EL (cell line): ENCODE measurements at places on chromosomes 11 and 22.

DNA sequence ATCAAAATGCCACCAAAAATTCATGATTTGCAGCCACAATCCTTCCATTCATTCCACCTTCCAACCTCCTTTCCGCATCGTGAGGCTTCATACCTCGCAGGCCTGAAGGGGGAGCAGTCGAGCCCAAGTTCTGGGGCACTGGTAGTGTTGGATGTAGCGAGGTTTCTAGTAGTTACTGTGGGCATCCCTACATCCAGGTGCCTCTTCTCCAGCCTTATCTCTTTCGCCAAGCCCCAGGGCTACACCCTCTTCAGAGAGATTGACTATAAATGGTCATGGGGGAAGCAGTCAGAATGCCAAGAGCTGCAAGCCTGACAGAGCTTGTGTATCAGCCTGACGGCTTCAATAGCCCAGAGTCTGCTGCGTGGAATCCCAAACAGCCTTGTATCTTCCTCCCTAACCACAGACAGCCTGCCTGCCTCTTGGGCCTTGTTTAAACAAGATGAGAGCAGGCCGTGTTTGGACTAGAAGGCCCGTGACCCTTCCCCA lies 28.9 kb downstream of the CLMP start:
- peak; percentile 46 for DNase-seq

DNA sequence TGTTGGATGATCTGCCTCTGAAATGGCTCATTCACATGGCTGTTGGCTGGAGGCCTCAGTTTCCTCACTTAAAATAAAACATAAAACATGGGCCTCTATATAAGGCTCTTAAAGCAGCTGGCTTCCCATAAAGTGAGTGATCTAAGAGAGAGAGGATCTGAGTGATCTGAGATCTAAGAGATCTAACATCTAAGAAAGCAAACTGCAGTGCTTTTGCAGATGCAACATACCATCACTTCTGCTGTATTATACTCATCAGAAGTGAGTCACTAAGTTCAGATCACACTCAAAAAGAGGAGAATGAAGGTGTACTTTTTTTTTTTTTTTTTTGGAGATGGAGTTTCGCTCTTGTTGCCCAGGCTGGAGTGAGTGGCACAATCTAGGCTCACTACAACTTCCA lies 18.1 kb upstream of the HSPA8 start:
- DNase-seq: no peak

DNA sequence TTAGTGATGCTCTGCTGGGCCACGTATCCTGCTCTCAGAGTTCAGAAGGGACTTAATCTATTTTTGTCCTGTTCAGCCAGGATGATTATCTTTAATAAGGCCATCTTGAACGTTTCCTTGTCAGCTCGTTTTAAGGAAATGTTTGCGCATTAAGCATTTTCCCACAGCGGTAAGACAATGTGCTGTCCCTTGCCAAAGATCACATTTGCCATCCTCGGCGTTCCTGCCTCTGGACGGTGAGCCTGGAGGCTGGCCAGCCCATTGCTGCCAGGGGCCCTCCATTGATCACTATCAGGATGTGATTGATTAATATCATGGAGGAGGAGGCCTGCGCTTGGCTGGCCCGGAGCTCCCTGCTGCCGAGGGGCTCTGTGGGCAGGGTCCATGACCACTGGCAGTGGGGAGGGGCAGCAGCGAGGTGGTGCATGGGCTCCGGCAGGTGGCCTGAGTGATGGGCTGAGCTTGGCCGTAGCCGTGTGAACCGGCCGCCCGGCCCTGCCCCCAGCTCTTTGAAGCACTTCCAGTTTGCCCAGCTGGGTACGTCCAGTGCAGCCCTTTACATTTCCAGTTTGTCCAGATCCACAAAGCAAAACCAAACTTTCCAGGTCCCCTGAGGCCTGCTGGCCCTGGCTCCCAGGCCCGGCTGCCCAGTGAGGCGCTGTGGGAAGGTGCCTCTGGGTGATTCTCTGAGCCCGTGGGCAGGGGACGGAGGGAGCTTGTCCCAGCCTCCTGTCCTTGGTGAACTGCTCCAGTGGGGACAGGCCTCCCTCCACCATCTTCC lies 49.5 kb upstream of the SMIM38 start:
- DNase-seq: no peak

DNA sequence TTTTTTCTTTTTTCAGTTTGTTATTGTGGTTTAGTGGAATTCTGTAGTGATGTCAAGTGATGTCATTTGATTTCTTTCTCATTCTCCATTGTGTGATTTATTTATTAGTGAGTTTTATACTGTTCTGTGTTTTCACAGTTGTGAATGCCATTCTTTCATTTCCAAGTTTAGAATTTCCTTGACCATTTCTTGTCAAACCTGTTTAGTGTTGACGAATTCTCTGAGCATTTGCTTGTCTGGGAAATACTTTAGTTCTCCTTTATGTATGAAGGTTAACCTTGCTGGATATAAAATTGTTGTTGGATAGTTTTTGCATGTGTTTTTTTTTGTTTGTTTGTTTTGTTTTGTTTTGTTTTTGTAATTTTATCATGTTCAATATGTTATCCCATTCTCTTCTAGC lies 633.6 kb upstream of the FAT3 start:
- DNase-seq: no peak

DNA sequence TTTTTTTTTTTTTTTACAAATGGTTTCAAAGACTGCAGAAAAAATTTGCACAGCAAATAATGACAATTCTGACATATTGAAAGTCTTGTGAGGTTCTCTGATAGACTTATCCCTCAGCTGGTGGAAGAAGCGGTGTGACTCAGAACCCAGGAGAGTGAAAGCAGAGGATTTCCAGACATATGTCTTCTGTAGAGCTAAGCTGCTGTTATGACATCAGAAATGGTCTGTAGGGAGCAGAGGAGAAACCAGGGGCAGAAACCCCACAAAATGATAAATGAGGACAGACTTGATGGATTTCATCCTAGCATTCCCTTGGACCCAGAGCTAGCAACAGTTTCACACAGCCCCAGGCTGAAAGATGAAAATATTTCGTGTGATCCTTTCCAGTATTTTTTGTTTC lies 582.6 kb downstream of the METTL15 start:
- peak; percentile 35 for DNase-seq

DNA sequence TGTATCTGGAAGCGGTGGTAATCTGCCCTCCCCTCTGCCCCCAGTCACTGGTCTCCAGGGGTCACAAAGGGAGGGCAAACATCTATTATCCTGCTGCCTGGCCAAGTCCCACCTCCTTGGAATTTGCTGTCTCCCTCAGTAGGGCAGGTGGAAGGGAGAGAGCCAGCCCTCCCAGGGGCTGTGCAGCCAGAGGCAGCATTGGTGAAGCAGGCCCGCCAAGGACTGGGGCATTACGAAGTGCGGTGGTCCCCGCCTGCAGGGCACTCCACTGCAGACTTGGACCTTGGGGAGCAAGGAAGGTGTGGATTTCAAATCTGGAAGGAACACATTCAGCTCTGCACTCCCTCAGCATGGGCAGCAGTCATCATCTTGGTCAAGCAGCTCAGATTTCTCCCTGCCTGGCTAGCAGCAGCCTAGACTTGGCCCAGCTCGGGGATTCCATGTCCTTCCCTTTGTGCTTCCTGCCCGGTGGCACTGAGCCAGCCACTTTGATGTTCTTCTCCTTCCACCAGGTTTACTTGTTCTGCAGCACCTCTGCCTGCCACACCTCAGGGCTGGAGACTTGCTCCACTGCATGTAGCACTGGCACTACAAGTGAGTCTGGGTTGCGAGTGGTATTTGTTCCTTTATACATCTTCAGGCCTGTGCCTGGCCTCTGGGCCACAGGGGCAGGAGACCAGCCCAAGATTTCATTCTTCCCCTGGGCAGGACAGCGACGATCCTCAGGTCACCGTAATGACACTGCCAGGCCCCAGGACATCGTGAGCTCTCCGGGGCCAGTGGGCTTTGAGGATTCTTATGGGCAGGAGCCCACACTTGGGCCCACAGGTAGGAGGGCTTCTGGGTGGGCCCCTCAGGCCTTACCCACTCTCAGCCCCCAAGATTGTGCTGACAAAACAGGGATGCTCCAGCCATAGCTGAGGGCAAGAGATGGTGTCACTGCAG lies 7.4 kb downstream of the ZP1 start:
- DNase-seq: no peak

DNA sequence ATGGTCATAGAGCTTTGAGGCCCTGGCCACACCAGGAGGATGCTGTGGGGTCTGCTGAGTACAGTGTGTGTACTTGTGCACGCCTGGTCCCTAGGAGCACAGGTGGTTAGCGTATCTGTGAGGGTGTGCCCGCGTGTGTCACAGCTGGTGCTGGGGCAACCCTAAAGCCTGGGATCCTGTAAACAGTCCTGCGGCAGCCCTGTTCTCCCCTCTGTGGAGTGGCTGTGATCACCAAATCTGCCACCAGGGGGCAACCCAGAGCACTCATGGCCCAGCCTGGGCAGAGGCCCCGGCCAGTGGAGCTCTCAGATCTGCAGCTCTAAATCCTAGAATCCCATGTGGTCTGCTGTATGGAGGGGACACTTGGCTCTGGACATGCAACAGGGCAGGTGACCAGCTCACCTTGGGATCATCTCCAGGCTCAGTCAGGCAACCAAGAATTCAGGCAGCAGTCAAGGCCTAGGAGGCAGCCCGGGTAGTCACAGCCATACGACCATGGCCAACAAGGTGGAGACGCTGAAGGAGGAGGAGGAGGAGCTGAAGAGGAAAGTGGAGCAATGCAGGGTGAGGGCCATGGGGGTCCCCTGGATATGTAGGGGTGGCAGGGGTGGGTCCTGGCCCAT lies 3.9 kb downstream of the SH3BP1 start:
- DNase-seq: peak; percentile 72

- DNase-seq: no peak
These were observed 11.4 kb downstream of the SEC14L6 start for GRCh38 chr22:30535182-30535581.

- no peak for DNase-seq
These were observed 9.2 kb upstream of the KCNE3 start for GRCh38 chr11:74476536-74476935.

- DNase-seq: no peak
These were observed 1.8 kb upstream of the RAB3IL1 start for GRCh38 chr11:61918938-61919704.

GRCh38 chr11:74278721-74279161 lies 32.7 kb downstream of the P4HA3 start:
- peak; percentile 96 for DNase-seq

DNA sequence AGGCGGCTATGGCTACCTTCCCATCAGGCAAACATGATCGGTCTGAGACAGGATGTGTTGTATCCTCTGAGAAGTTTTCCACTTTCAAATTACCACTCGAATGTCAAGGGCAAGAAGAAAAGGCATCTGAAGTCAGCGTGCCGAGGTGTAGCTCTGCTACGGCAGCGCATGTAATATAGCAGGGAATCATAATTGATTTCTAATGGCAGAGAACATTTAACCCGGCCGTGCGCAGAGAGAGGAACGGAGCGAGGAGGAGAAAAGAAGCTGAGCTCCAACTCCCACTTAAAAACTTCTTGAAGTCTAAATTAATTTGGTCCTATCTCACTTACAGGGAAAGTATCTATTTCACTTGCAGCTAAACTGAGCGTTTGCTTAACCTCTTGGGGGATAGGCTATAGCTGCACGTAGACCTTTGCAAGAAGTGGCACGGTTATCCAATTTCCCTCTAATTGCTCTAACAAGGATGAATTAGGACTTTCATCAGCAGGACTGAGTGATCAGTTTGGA lies 137.3 kb upstream of the KIRREL3 start:
- DNase-seq: no peak

DNA sequence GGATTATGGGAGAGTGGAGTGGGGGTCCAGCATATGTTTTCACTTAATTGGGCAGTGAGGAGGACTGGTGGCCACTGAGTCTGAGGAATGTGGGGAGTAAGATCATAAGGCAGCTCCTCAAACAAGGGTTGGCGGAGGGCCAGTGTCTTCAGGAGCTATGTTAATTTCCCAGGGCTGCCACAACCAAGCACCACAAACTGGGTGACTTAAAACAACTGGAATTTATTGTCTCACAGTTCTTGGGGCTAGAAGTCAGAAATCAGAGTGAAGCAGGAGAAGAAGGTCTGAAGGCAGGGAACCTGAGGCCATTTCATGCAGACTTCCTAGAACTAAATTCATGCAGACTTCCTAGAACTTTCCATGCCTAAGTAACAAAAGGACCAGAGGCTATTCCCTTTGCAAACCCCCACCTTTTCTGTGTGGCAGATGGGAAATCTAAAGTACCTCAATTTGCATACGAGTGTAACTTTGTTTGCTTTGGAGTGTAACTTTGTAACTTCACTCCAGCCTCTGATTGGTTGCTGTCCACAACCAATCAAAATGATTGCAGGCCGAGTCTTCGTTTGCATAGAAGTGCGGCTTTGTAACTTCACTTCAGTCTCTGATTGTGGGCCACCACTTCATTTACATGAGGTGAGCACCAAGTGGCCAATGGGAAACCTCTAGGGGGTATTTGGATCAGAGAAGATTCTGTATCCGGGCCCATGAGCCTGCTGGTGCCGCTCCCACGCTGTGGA lies 50.5 kb upstream of the ZBED5 start:
- DNase-seq: peak; percentile 99

DNA sequence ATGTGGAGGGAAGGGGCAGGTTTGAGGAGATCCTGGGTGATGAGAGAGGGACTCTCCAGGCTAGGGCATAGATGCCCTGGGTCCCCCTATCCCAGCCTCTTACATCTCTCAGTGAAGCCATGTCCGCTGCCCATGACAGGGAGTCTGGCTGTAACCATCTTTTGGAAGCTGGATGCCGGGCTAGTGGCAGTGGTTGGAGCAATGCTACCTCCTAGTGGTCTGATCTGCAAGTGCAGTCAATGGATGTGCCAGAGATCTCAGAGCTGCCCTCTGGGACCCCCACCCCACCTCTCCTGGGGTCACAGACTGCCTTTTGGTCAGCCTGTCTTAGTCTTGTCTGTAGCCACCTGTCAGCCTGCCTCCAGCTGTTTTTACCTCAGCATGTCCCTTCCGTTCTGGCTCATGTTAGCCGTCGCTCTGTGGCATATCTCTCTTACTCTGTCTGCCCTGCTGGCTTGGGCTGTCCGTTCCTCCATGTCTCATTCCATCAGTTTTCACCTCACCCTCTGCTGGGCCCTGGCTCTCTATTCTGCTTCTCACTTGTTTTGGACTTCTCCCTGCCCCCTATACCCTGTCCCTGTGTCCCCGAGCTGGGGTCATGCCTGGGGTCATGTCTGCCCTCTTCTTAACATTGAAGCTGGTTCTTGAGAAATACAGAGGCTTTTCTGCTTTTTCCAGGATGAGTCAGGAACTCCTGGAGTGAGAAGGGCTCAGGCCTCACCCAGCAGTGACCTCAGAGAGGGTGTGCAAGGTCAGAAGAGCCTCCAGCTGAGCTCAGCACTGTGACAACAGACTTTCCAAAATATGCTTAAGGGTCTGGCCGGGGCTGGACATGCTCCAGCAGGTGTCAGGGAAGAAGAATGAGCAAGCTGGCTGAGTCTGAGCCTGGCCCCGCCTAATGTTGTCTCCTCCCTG lies 52.0 kb upstream of the THY1 start:
- DNase-seq: peak; percentile 75

- no peak for DNase-seq
These were observed 81.2 kb downstream of the WNT11 start for GRCh38 chr11:76124905-76125770.

DNA sequence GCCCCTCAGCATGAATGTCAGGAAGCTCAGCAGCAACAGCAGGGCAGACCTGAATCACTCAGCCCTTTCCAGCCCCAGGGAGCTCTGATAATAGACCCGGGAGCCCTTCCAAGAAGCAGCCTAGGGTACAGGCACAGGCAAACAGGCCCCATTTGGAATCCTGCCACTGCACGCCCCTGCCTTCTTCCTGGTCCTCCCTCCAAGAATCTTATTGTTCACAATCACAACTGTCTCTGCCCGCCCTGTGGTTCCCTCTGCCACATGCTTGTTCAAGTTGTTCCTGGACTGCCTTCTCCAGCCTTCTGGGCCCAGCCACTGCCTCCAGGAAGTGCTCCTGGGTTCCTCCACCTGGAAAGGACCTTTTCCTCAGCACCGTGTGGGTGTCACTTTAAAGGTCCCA lies 54.6 kb downstream of the LRRC32 start:
- peak; percentile 22 for DNase-seq

- no peak for DNase-seq
These were observed at the start of gene MGAT3 for GRCh38 chr22:39456522-39457197. Gene MGAT3, plus strand, starts transcription at chr22:39457012. Its CDS starts 30,336 bp downstream, at chr22:39487348.
